ENCODE measurements at places on chromosomes 13 and 19.

DNA sequence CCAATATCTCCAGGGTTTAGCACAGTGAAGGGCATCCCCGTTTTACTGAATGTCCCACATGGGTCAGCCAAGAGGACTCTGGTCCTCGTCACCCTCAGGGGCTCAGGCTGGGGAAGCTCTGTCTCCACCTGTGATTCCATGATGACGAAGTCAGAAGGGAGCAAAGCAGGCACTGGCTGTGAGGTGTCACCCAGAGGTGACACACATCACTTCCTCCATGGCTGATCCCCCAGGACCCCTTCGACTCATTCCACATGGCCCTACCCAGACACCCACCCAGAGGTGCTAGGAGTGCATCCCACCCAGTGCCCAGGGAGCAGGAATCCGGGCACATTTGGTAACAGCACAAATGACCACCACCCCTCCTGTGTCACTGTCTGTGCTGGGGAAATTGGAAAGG lies 145.2 kb upstream of the VSTM2B start:
- DNase-seq: no peak

DNA sequence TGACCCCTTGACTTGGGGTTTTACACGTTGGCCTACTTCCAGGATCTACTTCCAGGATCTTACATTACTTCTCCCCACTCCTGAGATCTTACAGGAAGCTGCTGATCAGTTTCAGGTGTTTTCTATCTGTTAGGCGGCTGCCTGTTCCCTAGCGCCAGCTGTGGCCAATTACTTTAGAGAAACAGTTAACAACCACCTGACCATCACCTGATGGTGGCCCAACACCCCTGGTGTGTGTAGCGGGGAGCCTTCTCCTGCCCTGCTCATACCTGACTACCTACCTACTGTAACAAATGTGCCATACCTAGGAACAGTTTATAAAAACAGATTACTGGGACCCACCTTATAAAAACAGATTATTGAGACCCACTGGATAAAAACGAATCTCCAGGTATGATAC lies 2.8 kb upstream of the POP4 start:
- no peak for DNase-seq

DNA sequence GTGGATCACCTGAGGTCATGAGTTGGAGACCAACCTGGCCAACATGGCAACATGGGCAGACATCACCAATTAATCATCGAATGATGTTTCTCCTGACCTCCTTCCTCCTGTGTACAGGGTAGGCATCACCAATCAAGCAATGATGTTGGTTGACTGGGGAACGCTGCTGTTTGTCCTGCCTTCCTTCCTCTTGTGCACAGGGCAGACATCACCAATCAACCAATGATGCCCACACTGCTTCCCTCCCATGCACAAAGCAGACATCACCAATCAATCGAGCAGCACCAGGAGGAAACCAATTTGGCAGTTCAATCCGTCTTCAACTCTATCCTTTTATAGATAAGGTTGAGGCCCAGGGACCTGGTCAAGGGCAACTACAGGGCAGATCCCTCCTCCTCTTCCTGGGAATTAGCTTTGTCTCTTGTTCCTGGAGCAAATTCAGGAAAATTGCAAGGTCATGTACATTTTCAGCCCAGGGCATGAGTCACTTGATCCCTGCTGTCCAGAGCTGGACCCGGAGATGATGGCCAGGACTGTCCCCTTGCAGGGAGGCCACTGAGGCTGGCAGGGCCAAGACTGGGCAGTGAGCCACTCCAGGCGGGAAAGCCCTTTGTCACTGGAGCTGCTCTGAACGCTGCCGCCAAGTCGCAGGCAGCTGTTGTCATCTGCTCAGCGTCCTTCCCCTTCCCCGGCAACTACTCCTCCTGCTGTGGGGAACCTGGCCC lies 5.3 kb upstream of the CSNK1G2 start:
- peak; percentile 57 for DNase-seq

DNA sequence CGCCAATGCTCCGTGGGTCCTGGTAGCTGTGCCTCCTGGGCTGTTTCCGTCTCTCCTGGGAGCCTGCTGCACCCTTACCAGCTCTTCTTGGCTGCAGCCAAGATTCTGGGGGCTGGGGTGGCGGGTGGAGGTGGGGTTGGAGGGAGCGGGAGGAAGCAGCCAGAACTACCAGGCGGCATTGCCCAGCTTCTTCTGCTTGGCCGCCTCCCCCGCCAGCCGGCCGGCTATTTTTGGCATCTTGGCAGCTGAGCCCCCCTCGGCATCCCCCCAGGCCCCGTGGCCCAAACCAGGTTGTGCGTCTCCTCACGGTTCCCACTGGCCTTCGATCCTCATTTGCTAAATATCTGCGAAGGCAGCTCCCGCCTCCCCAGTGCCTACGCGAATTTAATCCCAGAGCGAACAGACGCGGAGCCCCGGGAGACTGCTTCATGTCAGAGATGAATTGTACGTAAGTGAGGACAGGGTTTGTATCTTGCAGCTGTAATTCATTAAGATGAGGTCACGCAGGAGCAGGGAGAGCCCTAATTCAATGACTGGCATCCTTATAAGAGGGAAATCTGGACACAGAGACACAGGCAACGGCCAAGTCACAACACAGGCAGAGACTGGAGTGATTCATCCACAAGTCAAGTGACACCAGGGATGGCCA lies 12.8 kb upstream of the PEAK3 start:
- DNase-seq: peak; percentile 39

GRCh38 chr19:31109636-31110035 lies 239.6 kb downstream of the TSHZ3 start:
- no peak for DNase-seq

GRCh38 chr13:49956131-49956530 lies 20.0 kb upstream of the SPRYD7 start:
- DNase-seq: no peak

GRCh38 chr19:56101746-56102535 lies 19.2 kb downstream of the ZNF787 start:
- no peak for DNase-seq

GRCh38 chr13:29530901-29531300 lies 64.6 kb downstream of the SLC7A1 start:
- DNase-seq: no peak
